Fibroblast of skin of right biceps (primary cell): ENCODE measurements at places on chromosomes 1 and 21.
A peak's percentile ranks its signal among the peaks of the same experiment; 100 is the strongest.

DNA sequence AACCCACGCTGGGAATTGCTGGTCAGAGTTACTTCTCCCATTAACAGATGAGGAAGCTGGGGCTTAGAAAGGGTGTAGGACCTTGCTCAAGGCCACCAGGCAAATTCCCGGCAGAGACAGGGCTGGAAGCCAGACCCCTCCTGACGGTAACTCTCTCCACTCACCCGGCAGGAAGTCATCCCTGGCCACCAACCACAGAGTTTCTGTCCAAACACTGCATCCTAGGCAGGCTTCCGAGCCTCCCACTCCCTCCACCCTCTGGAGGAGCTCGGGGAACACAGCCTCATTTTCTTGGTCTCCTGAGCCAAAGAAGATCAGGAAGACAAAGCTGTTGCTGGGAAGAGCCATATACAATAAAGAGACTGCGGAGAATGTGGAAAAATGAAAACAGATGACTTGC lies 25.0 kb upstream of the ZNF436 start:
- peak; percentile 89 for DNase-seq

GRCh38 chr1:21775985-21776562 lies 6.9 kb downstream of the USP48 start:
- no peak for DNase-seq

DNA sequence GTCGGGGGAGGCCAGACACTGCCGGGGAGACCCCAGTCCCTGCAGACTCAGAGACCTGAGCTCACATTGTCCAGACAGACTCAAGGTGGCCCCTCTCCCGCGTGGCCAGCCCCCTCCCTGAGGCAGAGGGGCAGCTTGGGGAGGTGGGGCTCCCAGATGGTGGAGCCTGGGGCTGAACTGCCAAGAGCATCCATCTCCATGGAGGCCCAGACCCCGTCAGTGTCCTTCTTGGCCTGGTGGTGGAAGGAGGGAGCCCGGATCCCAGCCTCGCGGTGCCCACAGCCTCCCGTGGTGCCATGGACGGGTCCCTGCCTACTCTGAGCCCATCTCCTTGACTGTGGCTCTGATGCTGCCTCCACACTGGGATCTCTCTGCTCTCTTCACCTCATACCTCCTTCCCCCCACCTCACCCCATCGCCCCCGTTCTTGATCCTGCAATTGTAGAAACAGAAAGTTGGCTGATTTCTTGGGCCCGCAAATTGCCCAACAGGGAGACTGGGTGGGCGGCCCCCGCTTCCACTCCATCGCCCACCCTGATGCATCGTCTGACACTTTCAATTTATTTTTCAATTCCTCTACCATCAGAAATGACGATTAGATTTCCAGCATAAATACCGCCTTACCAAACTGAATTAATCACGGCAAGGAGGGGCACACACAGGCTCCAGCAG lies 348.9 kb downstream of the MATN1 start:
- no peak for DNase-seq

GRCh38 chr1:116990612-116991151 lies 10.9 kb upstream of the CD101 start:
- peak; percentile 87 for DNase-seq

DNA sequence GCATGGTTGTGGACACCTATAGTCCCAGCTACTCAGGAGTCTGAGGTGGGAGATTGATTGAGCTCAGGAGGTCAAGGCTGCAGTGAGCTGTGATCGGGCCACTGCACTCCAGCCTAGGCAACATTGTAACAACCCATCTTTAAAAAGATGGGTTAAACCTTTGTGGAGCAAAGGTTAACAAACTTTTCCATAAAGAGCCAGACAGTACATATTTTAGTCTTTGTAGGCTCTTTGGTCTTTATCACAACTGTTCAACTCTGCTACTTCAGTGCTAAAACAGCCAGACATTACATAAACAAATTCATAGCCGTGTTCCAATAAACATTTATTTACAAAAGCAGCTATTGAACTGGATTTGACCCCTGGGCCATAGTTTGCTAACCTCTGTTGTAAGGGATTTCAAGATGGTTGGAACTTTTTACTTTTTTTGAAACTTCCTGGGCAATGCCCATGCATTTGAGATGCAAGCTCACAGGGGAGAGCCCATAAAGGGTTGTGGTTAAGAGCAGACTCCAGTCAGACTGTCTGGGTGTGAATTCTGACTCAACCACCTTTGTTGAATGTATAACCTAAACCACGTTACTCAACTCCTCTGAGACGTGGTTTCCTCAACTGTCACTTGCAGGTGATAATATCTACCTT lies 10.8 kb downstream of the INAVA start:
- DNase-seq, result peak; percentile 18

DNA sequence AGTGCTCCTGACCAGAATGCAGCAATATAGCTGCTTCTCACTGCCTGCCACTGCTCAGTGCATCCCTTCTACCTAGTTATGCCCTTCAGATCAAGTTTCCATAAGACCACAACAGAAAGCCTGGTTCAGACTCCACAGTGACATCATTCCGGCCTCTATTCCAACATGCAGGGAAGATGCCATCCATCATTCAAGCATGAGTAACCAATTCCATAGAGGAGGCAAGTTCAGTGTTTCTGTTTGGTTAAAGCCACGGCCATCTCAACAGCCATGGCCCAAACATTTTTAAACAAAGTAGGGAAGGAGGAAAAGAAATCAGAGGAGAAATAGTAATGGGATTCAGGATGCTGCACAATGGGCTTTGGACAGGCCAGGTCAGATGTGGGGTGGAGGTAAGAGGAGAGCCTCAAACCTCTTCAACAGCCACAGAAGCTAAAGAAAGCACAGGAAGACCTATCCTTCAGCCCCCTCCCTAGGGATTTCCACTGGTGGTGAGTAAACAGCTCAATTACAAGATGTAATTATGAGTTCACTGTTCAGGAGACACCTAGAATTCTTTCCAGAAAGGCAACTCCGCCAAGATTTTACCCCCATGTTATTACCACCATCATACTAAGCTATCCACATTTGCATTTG lies 484.9 kb downstream of the SETD4 start:
- DNase-seq, result peak; percentile 95

DNA sequence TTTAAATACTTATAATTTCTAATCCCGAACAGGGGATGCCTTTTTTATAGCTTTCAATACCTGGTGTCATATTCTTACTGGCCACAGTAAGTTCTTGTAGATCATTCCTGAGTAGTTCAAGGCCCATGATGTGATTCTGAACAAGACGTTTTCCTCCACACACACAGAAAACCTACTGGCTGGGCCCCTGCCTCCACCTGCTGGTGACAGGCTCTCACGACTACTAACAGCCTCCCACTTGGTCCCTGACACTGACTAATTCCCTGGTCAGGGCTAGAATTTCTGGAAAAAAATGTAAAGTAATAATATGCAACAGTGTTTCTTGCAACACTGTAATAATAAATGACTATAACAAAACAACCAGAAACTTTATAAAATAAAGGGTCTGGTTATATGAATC lies 50.4 kb upstream of the RIPK4 start:
- peak; percentile 65 for DNase-seq

- DNase-seq, result no peak
These were observed 10.0 kb upstream of the SH2D2A start for GRCh38 chr1:156826630-156827029.

DNA sequence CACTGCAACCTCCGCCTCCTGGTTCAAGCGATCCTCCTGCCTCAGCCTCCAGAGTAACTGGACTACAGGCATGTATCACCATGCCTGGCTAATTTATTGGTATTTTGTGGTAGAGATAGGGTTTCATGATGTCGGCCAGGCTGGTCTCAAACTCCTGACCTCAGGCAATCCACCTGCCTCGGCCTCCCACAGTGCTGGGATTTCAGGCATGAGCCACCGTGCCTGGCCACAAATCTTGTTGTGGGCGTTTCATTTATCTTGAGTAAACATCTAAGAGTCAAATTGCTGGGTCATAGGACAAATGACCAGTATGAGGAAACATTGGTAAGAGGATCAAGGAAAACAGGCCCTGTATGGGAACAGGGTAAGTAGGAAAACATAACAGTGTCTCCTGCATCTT lies 17.9 kb downstream of the TMEM200B start:
- DNase-seq, result no peak

- DNase-seq, result peak; percentile 15
These were observed 8.0 kb upstream of the GUCA2A start for GRCh38 chr1:42172381-42173133.

DNA sequence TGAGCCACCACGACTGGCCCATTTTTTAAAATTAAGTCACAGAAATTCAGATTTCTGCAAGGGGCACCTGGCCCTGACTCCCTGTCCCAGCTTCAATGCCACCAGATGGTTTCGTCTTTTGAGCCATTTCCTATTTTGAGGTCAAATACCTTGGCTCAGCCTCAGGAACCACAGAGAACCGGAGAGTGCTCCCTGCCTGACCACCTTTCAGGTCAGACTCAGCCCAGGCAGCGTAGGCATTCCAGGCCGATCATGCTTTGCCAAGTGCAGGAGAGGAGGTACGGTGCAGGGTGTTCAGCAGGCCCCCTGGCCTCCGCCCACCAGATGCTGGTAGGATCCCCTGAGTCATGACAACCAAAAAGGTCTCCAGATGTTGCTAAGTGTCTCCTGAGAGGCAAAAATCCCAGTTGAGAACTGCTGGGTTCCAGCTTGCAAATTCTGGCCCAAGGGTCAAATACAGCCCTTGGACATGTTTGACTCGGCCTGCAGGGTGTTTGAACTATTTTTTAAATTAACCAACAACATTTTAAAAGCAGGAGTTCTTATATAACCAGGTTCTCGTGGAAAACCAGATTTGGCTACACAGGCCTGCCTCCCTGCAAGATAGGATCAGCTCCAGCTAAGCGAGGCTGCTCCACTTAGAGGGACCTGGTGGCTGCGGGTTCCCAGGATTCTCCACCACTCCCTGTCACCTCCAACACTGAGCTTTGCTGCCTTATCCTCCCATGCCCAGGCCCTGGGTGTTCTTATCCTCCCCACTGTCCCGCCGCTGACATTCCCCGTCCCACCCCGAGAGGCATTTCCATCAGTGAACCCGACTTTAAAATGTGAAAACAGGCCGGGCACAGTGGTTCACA lies 61.9 kb upstream of the TARDBP start:
- DNase-seq, result no peak

- no peak for DNase-seq
These were observed 62.6 kb downstream of the STYXL2 start for GRCh38 chr1:167156466-167156865.

DNA sequence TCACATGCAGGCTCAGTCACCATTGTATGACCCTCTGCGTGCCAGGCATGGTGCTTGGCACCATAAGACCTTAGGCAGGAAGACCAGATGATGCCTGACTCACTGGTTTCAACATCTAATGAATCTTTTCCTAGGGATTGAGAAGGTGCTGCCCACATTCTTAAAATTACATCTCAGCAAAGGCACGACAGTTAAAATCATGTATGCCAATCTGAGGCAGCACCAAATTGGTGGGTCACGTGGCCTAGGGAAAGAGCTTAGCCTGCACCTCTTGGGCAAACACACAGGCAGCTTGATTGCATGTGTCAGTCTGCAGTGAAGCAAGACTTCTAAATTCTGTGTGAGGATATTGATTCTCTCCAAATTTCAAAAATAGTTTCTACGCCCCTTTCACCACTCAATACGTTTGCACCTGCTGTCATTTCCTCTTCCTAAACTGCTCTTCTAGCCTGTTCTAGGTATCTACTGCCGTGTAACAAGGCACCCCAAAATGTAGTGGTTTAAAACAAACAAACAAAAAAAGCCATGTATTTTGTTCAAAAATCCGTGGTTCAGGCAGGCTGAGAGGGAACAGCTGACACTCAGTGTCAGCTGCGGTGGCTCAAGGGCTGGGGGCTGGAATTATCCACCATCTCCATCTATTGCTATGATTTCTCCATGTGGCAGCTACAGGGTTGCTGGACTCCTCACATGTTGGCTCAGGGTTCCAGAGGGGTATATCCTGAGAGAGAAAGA lies 160.2 kb upstream of the FGGY start:
- DNase-seq, result no peak

- DNase-seq, result peak; percentile 73
These were observed 3.1 kb upstream of the DDR2 start for GRCh38 chr1:162629077-162629627.

DNA sequence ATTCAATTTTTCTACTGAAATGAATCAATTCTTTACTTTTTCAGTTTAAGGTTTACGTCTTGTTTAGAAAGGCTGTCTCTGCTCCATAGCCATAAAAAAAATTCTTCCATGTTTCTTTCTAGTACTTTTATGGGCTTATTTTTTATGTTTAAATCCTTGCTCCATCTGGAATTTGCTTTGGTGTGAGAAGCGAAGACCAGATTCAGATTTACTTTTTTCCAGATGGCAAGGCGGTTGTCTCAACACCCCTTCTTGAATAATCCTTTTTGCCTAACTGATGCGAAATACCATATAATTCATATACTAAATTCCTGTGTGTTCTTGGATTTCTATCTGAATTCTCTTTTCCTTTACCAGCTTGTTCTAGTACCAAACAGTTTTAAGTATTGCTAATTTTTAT lies 101.5 kb downstream of the C1orf94 start:
- DNase-seq, result no peak
